ENCODE measurements at places on chromosomes 5 and 9.
A peak's percentile ranks its signal among the peaks of the same experiment; 100 is the strongest.

DNA sequence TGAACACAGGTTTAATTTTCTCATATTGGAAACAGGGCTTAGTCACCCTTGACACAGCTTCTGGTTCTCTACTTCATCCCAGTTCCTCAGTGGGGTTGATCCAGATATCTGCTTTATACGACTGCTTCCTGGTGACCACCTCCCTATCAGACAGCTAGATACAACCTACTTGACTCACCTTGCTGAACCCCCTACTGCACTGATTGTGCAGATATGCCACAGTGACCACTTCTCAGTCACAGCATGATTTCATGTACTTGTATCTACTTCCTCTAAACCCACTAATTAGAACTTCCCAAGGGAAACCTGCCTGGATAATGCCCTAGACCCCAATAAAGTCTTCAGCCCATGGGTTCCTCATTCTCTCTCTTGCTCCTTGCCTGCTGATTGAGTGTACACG lies 18.4 kb upstream of the RFK start:
- DNase-seq, result no peak

DNA sequence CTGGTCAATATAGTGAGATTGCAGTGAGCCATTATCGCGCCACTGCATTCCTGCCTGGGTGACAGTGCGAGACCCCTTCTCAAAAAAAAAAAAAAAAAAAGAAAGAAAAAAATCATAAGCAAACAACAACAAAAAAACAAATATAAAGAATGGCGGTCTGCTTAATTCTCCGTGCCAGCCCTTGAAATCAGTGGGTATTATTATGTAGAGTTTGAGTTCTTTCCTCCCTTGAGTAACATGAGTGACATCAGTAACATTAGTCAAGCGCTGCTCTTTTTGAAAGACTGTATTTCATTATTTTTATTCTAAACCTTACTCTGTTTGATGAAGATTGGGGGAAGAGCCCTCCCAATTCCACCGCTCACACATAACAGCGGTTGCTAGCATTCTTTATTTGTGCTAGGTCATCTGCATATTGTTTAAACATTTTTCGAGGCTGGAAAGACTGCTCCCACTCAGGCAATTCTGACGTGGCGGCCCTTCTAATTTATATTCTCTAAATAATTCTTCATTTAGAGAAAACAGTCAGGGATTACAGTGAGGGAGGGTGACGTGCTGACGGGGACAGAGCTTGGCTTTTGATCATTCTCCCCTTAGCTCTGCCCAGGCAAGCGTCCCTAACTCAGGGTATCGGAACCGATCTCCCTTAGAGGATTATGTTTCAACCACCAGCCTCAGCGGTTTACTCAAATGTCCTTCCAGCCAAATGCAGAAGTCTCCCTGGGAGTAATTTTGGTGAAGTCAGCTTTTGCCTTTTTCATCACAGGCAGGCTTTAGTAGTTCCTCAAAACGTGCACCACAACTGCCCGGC lies 860 bp upstream of the MARCHF6 start:
- DNase-seq, result peak; percentile 49

DNA sequence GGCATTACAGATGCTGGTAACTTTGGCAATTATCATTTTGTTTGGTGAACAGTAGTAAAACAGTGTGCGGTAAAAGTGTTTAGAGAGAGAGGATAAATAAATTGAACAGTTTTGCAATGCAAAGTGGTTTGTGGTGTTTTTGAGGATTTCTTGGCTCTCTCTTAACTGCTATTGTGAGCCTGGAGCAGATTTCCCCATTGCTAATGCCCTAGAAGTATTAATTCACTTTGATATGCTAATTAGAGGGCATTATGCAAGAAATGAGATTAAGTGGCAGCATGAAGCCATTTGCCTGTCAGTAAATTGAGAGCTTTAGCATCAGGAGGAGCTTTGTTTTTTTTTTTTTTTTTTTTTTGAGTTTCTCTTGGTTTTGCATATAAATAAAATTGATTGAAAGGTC lies 8.2 kb downstream of the PBX3 start:
- no peak for DNase-seq

DNA sequence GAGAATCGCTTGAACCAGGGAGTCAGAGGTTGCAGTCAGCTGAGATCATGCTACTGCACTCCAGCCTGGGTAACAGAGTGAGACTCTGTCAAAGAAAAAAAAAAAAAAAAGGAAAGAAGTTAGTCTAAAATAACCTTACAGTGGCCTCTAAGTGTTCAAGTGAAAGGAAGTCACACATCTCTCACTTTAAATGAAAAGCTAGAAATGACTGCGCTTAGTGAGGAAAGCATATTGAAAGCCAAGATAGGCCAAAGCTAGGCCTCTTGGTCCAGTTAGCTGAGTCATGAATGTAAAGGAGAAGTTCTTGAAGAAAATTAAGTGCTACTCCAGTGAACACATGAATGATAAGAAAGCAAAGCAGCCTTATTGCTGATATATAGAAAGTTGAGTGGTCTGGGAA lies 38.1 kb downstream of the ITGA1 start:
- no peak for DNase-seq

DNA sequence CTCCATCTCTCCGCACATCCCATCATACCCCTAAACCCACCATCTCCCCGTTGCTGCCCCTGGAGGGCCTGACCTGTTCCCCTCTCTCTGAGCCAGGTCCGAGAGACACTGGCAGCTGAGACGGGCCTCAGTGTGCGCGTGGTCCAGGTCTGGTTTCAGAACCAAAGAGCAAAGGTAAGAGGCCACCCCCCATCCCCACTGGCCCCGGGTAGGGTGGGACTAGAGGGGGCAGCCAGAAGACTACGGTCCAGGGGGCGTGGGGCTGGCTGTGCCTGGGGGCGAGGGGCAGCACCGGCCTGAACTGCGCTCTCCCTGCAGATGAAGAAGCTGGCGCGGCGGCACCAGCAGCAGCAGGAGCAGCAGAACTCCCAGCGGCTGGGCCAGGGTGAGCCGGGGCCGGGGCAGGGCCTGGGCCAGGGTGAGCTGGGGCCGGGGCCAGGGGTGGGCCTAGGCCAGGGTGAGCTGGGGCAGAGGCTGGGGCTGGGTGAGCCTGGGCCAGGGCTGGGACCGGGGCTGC lies 79.8 kb downstream of the LMX1B start:
- DNase-seq, result no peak

DNA sequence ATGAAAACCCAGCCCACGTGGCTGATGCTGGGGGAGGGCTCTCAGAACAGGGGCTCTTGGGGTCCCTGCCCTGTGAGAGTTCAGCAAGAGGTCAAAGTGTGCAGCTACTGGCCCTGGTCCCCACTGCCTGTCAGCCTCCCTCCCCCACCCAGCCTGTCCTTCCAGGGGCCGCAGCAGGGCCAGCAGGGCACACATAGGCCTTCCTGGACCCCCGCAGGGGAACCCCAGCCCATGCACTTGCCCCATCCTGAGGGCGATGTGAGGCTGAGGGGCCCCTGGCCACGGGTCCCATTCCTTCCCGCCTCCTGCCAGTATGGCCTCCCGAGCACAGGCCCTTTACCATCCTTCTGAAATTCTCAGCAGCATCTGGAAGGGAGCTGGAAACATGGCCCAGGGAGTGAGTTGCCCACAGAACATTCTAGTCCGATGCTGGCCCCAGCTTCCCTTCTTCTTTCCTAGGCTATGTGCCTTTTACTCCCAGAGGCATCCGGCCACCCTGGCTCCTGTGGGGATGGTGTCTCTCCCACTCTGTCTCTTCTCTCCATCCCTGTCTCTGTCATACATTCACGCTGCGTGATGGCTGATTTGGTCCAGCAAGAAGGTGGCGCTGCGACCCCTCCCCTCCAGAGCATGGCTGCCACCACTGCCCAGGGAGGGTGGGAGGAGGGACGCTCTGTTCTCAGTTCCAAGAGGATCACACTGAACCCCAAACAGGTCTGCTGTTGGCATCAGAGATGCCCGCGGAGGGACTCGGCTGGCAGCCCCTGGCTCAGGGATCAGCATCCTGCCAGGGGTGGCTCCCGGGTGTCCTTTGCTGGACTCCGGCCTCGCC lies 19.6 kb downstream of the MRPL36 start:
- DNase-seq, result no peak

- DNase-seq, result no peak
Observed at GRCh38 chr5:157511651-157512644, 51.9 kb downstream of the NIPAL4 start.
